ENCODE measurements at places on chromosomes 7 and 10.

DNA sequence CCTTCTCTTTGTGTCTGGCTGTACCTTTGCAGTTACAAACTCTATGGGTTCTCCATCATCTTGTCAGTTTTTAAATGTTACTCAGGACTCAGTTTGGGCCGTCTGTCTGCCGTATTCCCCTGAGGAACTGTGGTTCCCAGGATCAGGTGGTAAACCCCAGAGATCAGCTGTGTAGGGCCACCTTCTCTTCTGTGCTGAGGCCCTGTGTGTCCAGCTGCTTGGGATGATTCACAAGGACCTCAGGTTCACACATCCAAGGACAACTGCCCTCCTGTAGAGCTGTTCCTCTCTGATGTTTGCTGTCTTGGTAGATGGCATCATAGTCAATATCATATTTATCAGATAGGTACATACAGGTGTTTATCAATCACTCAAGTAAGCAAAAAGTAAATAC, 24.5 kb downstream of the CUL1 start:
- no peak for DNase-seq

DNA sequence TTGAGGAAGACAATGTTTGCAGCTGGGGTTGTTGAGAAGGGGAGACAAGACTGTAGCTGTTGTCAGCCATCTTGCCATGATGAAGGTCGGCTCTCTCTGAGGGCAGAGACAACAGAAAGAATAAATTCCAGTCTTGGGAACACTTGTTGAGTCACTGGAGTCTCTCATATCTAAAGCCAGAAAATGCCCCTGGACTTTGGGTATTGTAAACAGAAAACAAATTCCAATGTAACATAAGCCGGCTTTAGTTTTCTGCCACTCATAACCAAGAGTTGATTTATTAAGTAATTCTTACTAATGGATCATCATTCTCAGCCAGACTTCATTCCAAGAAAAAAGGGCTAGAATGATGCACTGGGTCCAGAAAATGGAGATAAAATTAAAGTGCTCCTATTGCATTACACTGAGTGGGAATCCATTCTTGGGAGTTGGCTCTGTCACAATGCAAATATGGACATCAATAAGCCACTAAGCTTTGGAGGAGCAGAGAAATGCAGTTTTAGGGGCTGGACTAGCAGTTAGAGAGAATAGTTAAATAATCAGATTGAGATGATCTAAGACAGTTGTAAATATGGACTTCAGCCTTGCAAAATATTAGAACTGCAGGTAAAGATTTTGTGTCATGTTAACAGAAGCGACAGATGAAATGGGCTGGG, 78.9 kb downstream of the ADAM12 start:
- DNase-seq: no peak

GRCh38 chr7:11716185-11716584, 115.8 kb downstream of the THSD7A start:
- DNase-seq: no peak

GRCh38 chr7:114922026-114922651, at the start of gene MDFIC:
Gene MDFIC, plus strand, starts transcription at chr7:114922094. Its CDS starts 940 bp downstream, at chr7:114923034.
- peak; percentile 34 for DNase-seq

GRCh38 chr10:85702768-85703167, 663.8 kb downstream of the GRID1 start:
- no peak for DNase-seq

GRCh38 chr10:81820418-81820817, 54.6 kb upstream of the NRG3 start:
- DNase-seq: no peak

GRCh38 chr10:9066152-9066551, 1011.7 kb downstream of the GATA3 start:
- DNase-seq: no peak

Measured in activated CD4-positive, CD25-positive, alpha-beta regulatory T cell (primary cell).